NCI-H1930 (cell line): ENCODE measurements at places on chromosomes 1 and 21.

- DNase-seq: no peak
Measured at GRCh38 chr1:147472966-147473732, 68.2 kb upstream of the BCL9 start.

DNA sequence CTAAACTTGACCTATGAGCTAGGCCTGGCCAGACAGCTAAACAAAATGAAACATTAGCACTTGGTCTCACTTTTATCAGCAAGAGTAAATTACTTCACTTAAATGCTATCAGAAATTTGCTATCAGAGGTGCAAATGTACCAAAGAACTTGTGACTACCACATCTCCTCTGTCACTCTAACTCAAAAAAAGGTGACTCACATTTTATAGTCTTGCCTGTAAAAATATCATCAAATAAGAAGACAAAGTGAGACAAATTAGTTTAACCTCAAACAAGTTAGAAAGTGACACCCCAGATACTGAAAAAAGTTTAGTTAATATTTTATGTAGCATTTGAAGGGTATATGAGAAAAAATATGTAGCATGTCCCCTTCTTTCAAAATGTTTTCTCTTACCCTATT, 76.9 kb downstream of the EPS15 start:
- DNase-seq: no peak

DNA sequence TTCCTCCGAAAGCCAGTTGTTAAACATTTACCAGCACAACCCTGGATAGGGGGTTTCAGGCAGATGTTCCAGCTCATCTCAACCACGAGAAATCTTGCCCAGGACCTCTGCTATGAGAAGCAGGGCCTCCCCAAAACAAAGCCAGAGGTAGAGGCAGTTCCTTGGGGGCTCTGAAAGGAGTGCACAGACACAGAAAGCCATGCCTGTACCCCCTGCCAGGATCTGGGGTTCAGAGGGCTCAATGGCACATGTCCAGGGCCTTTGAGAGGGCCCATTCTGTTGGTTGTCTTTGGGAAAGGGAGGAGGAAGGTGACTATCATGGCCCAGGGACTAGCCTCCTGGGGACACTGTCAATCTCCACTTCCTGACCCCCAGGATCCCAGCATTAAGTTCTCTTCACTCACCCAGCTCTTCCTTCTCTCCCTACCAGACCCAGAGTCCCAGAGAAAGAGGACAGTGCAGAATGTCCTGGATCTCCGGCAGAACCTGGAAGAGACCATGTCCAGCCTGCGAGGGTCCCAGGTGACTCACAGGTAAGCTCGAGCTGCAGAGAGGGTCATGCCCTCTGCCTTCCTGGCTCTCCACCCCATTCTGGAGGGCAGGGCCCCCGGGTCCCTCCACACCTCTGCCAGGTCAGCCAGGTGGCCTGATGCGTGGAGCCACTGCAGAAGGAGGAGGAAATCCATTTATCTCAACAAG, 116.4 kb upstream of the IPO9 start:
- DNase-seq: no peak

DNA sequence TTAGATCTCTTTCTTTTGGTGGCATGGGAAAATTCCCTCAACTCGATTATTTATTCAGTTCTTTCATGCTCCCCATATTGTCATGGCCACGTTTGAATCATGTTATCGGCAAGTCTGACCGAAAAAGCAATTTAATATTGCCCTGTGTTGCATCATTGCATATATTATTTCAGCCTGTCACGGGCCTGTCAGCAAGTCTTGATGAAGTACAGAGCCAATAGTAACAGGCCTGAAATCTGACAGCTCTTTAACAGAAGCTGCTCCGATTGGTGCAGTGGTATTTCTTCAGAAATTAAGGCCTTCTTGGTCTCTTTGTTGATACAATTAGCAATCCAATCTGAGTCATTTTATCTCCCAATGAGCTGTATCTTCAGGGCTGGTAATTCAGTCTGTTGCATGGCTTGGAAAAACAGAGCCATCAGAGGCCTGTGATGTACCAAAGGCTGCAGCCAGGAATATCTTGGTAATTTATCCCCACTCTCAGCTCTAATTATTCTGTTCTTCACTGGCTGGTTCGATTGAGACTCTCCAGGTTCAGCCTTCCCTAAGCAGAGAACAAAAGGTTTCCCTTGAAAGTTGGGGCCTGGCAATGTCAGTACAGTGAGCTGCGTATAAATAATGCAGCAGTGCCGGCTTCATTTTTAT, 149.5 kb downstream of the FGGY start:
- peak; percentile 12 for DNase-seq

GRCh38 chr1:63414691-63415365, 47.4 kb downstream of the ALG6 start:
- DNase-seq: no peak

- DNase-seq: no peak
Measured at GRCh38 chr1:147611586-147611985, 58.7 kb downstream of the ACP6 start.

- no peak for DNase-seq
Measured at GRCh38 chr1:37509181-37509580, 5.4 kb downstream of the MEAF6 start.

GRCh38 chr21:36728371-36729111, 29.6 kb downstream of the SIM2 start:
- DNase-seq: no peak

GRCh38 chr1:82978461-82979324, 1020.2 kb downstream of the TTLL7 start:
- DNase-seq: no peak

DNA sequence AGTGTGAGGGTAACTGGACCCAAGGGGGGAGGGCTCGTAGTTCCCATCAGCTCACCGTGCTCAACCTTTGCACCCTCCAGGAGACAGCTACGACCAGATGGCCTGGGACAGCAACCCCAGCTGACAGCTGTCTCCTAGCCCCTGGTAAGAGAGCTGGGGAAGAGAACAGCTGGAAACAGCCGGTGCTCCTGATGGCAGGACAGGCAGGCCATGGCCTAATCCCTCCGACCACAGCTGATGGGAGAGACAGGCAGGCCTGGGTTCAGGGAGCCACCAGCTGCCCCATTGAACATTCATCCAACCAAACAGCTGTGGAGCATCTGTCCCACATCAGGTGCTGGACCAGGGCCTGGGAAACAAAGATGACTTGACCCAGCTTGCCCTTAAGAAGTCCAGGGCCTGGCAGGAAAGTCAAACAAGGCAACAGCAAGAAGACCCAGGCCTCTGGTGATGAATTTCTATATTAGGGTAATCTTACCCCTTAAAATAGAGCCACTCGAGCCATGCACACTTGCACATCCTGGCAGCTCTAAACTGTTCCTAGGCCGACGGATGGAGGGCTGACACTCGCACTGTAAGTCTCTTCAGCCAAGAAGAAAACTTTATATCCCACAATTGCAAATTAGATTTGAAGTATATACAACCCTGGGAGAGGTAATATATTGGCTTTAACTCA, 12.2 kb downstream of the OLFML2B start:
- no peak for DNase-seq

DNA sequence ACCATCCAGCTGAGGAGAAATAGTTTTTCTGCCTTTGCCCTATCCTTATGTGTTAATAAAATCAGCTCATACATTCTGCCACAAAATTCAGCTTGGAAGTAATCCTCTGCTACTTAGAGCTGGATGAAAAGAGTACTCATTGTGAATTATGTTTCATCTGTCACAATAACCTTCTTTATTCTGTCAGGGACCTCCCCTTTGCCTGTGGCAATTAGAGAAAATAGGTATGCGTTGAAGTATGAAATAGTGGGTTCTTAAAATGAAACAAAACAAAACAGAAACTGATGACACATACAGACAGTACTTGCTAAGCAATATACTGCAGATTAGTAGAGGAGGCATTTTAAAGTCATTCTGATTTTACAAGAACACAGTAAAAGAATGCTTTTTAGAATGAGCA, 578.5 kb downstream of the USP25 start:
- no peak for DNase-seq

DNA sequence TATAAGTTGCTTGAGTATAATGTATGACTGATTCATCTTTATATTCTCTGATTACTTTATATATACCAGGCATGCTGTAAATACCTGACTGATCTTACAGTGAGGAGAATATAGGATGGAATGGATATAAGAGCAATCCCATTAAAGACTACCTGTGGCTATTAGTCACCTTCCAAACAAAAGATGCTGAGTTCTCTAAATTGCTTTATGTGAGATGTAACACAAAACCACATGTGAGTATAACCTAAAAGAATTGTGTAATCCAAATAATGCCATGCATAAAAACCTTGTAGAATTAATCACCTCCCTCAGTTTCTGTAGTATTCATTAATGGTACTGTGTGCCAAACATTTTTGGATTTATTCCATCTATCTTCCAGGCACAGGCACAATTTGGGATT, 134.6 kb upstream of the LRRC7 start:
- no peak for DNase-seq

DNA sequence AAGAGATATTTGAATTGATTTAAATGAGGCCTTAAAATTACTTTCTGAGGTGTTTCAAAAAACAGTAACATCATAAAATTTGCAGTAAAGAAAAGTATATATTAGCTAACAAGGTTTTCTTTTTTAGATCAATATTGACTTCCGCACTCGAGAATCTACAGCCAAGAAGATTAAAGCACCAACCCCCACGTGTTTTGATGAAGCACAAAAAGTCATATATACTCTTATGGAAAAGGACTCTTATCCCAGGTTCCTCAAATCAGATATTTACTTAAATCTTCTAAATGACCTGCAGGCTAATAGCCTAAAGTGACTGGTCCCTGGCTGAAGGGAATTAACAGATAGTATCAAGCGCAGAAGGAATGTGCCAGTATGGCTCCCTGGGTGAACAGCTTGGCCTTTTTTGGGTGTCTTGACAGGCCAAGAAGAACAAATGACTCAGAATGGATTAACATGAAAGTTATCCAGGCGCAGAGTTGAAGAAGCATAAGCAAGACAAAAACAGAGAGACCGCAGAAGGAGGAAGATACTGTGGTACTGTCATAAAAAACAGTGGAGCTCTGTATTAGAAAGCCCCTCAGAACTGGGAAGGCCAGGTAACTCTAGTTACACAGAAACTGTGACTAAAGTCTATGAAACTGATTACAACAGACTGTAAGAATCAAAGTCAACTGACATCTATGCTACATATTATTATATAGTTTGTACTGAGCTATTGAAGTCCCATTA, 3.6 kb downstream of the RGS1 start:
- DNase-seq: no peak

GRCh38 chr1:247357781-247358211, 26.1 kb upstream of the ZNF496 start:
- DNase-seq: no peak

DNA sequence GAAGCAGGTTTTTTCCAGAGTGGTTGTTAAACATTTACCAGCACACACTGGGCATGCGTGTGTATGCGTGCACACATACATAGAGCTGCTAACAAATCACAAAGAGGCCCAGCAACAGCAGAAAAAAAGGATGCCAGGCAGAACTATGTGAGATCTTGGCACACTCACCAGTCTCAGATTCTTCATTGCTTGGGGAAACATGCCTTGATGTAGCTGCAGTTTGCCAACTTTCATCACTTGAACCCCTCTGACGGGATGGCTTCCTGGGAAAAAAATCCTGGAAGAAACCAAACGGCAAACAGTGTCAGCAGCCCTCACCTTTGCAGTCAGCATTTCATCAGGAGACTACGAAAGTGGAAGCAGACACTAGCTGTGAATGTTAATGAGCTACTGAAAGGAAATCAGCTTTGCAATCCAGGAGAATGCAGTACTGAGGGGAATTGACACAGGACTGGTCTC, 609.1 kb downstream of the KIF26B start:
- no peak for DNase-seq

GRCh38 chr21:36628761-36629460, 70.0 kb upstream of the SIM2 start:
- no peak for DNase-seq

- DNase-seq: no peak
Measured at GRCh38 chr1:41767534-41768525, 150.9 kb downstream of the HIVEP3 start.

DNA sequence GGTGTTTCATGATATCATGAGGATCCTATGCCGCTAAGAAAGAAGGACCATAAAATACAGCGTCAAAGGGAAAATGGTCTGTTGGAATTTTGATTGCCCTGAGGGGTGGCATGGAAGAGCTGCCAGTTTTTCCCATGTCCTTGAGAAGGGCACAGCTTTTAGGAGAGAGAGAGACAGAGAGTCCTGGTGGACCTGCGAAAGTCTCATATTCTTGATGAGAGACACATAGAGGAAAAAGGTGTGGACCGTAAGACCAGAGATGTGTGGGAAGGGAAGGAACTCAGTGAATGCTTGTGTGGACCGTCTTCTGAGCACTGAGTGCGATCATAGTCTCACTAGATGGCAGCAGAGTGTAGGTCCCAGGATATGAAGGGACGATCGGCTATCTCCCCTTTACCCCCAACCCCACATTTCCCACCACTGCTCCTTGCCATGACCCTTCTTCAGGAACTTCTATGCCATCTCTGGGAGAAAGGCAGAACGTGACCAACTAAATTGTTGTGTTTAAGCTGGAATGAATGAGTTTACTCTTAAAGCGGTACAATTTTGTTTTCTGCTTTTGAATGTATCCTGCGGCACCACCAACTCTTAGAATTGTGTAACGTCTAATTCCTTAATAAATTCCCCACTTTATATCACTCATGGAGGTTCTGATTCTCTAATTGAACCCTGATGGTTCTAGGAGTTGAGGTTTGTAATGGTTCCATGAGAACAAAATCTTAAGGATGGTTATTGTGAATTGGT, 117.7 kb downstream of the CTH start:
- DNase-seq: peak; percentile 5

DNA sequence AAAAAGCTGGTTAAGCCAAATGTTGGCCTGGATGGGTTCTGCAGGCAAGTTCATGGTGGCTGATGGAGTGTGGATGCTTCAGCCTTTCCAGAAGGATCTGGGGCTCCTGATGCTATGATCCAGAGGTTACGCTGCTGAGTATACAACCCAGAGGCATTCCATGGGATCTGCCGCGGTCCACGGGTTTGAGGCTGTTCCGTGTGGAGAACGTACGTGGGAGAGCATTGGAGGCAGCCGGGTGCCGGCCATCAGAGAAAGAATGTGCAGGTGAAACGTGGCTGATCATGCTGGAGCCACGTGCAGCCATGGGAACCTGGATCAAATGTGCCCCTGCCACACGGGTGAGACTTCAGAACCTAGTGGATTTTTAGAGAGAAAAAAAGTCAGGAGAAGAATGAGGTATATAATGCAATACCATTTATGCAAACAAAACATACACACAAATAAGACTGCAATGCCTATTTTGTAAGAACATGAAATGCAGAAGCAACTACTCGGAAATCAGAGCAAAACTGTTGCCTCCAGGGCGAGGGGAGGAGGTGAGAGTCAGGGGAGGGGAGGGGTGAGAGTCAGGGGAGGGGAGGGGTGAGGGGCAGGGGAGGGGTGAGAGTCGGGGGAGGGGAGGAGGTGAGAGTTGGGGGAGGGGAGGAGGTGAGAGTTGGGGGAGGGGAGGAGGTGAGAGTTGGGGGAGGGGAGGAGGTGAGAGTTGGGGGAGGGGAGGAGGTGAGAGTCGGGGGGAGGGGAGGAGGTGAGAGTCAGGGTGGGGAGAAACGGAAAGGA, 116.5 kb upstream of the C1orf174 start:
- no peak for DNase-seq

DNA sequence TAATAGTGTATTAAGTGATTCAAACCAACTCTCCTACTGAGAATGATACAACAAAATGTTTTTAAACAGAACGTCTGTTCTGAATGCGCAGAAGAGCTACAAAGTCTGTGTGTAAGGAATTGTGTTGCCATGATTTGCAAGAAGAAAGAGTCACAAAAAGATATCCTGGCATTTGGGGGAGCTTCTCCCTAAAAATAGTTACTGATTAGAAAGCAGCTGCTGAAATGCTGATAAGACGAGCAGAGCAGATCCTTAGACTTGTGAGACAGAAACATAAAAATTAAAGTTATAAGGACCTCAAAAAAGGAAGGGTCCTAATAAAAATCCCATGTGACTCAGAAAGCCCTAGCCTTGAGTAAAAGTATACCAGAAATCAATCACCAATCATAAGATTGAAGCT, 54.9 kb upstream of the CRB1 start:
- DNase-seq: no peak
